Mucosa of descending colon (tissue), 3 donors: ENCODE measurements at places on chromosomes 4 and X. TPM values are rescaled to one million over a fixed set of nuclear protein-coding genes. Genes with fewer than 3 reads are reported as not detected.

Gene HSD17B13
- total RNA-seq: 0.76 TPM

Gene GDPD2
- total RNA-seq: 9.0 TPM

Gene CNKSR2
- 0.67 TPM for total RNA-seq

Gene TMPRSS11B
- not detected for total RNA-seq

DNA sequence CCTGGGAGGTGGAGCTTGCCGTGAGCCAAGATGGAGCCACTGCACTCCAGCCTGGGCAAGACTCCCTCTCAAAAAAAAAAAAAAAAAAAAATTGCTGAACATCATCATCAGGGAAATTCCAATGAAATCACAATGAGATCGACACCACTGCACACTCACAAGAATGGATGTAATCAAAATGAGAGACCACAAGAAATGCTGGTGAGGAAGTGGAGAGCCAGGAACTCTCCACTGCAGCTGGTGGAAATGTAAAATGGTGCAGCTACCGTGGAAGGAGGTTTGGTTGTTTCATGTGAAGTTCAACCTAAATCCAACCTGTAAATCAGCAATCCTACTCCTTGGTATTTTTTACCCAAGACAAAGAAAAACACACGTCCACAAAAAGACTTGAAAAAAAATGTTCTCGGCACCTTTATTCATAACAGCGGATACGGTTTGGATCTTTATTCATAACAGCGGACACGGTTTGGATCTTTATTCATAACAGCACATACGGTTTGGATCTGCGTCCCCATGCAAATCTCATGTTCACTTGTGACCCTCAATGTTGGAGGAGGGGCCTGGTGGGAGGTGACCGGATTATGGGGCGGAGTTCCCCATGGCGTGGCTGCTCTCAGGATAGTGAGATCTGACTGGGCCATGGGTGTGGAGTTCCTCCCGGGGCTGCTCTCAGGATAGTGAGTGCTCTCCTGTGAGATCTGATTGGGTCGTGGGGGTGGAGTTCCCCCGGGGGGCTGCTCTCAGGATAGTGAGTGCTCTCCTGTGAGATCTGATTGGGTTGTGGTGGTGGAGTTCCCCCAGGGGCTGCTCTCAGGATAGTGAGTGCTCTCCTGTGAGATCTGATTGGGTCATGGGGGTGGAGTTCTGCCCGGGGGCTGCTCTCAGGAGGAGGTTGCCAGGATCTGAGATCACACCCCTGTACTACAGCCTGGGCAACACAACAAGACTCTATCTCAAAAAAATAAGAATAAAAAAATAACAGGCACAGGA lies 7.7 kb downstream of the GAK start:
- peak; percentile 55 for DNase-seq

- DNase-seq: no peak
Measured at GRCh38 chrX:37350034-37350365, 836 bp downstream of the PRRG1 start.

GRCh38 chrX:155094468-155095061 lies 23.3 kb downstream of the BRCC3 start:
- no peak for DNase-seq
